ENCODE measurements at places on chromosomes 13 and 19.
A peak's percentile ranks its signal among the peaks of the same experiment; 100 is the strongest.

DNA sequence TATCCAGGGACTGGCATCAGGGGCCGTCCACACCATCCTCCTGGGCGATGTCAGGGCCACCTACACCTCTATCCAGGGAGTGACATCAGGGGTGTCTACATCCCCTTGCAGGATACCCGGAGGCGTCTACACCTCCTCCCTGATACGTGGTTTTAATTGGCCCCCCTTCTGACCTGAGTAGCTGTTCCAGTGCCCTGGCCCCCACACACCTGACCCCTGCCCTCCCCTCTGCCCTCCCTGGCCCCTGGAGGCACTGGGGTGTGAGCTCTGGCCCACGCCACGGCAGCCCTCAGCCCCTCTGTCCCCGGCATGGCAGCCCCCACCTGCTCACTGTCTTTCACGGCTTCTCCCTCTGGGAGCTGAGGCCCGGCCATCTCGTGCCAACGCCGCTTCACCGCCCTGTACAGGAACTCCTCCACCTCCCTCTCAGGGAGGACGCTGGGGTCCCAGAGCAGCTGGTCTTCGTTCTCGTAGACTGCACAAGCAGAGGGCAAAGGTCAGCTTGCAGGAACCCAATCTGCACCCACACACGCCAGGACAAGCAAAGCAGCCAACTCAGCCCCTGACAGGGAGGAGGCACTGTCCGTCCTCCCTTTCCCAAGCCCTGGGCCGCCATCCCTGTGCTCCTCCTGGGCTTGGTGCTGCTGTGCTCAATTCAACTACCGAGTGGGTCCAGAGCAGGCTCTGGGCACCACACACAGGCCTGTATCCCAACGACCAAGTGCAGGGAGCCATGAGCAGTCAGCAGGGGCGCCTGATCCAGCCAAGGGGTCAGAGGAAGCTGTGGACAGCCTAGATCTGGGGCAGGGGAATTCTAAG, 22.2 kb upstream of the PLPP2 start:
- no peak for DNase-seq

- DNase-seq = no peak
Measured at GRCh38 chr13:30110301-30111070, 196.9 kb downstream of the KATNAL1 start.

GRCh38 chr19:411723-412355, 2.9 kb upstream of the C2CD4C start:
- no peak for DNase-seq

DNA sequence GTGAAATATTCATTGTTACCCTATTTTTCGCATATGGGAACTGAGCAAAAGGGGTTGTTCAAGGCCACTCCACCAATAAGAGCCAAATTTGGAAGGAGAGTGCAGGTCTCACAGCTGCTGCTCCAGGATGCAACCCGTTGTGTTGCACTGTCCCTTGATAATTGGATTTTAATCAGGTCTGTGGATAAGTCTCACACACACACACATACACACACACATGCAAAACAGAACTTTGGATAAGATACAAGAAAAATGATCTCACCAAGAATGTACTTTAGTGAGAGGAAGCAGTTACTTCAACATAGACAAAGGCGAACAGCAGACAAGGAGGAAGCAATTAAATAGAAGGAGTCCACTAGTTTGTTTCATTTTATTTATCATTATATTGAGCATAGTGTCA, 127.3 kb upstream of the EDNRB start:
- DNase-seq = no peak

DNA sequence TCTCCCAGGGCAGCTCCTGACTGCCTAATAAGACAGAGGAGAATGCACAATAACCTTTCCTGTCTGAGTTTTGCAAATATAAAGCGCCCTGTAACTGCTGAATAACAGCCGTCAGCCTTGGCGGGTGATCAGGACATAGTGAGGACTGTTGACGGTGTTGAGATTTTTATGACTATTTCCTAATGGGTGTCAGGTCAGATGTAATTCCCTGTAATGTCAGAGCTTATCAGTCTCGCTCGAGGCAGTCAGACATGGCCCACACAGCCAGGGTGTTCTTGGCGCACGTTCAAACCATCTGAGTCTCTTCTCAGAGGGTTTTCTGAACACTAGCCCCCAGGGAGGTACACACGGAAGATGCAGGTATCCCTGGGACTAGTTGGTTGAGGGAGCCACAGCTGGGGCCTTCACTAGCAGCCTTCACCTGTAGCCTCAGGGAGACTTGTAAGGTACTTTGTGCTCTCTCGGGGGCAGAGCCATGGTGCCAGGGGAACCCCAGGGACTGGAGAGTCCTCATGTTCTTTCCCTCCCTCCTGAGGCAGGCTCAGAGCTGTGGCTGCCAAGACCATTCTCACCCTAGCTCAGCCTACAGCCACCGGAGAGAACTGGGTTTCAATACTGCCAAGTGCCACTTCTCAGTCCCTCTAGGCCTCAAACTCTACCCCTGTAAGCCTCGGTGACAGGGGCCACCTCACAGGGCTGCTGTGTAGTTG, 213.1 kb downstream of the UQCRFS1 start:
- DNase-seq = peak; percentile 91

DNA sequence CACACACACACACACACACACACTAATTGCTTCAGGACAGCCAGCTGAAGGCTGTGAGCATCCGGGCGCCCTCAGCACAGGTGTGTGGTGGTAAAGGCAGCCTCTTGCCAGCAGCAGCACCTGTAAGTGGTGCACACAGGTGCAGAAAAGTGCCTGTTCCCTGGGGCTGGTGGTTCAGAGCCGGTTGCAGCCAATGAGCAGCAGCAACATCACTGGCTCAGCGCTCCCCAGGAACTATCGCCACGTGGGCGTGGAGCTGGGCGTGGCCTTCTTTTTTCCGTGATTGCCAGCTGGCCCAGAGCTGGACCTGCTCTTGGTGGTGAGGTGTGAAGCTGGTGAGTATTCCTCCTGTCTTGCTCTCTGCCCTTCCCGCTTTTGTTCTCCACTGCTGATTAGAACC, at the start of gene NLRP5:
TSS of gene NLRP5 (plus strand) at position 289 of the 400 bp plus-strand sequence.
- DNase-seq = no peak

DNA sequence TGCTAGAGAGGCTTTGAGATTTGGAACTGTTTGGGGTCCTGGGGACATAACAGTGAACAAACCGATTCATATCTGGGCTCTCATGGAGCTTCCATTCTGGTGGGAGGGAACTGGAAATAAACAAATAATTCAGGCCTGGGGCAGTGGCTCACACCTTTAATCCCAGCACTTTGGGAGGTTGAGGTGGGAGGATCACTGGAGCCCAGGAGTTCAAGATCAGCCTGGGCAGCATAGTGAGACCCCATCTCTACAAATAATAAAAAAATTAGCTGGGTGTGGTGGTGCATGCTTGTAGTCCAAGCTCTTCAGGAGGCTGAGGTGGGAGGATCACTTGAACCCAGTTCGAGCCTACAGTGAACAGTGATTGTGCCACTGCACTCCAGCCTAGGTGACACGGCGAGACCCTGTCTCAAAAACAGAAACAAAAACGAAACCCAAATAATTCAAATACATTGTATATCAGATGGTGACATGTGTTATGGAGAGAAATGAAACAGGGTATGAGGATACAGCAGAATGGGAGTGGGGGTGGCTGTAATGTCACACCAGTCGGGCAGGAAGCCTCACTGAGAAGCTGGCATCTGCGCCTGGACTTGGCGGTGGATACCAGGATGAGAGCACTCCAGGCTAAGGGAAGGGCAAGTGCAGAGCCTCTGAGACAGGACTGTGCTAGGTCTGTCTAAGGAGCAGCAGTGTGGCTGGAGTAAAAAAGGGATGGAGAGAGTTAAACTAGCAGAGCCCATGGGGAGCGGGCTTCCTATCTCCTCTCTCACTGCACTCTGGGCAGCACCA, 131.1 kb upstream of the ZNF536 start:
- no peak for DNase-seq

DNA sequence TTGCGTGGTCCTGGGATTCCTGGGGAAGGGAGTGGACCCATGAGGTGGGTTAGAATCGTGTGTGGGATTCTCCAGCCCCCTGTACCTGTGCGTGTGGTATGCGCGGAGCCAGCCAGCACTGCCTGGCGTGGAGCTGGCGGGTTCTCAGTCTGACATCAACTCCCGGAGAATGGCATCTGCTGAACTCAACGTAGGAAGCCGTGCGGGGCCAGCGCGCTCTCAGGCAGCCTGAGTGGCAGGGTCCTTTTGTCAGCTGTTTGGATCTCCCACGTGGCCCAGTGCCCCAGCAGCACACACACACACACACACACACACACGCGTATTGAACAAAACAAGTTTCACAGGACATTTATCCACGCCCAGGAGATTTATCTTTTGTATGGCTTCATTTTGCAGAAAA, 28.1 kb downstream of the ATP4B start:
- DNase-seq = no peak

GRCh38 chr19:39805104-39805503, 26.4 kb downstream of the LEUTX start:
- DNase-seq = no peak

GRCh38 chr13:29791997-29792780, 58.2 kb downstream of the UBL3 start:
- DNase-seq = no peak

GRCh38 chr19:50878851-50879250, 5.6 kb downstream of the KLK2 start:
- DNase-seq = no peak

GRCh38 chr19:12873891-12874745, 7.1 kb downstream of the DNASE2 start:
- no peak for DNase-seq

GRCh38 chr13:112880221-112880641, 88.8 kb upstream of the MCF2L start:
- DNase-seq = no peak

GRCh38 chr19:30334841-30335240, 37.3 kb upstream of the ZNF536 start:
- DNase-seq = no peak

- DNase-seq = no peak
Measured at GRCh38 chr19:12162513-12162881, 399 bp upstream of the ZNF136 start.

DNA sequence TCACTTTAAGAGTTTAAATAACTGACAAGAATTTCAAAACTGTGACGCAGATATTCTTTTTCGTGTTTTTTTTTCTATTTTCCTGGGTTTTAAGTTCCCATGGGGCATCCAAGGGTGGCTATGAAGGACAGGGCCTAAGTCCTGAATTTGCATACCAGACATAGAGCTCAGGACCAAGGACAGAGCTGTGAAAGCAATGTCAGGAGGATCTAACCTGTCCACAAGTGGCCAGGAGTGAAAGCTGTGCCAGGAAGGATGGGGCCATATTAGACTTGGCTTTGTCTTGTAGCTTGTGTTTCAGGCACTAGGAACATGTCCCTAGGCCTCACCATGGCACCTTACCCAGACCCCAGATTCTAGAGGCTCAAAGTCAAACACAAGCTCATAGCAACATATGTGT, 289.4 kb upstream of the MIR17HG start:
- DNase-seq = peak; percentile 36

- DNase-seq = no peak
Measured at GRCh38 chr19:35592226-35592625, 6.3 kb downstream of the PMIS2 start.
